ENCODE measurements at places on chromosomes 2 and 18.
A peak's percentile ranks its signal among the peaks of the same experiment; 100 is the strongest.

DNA sequence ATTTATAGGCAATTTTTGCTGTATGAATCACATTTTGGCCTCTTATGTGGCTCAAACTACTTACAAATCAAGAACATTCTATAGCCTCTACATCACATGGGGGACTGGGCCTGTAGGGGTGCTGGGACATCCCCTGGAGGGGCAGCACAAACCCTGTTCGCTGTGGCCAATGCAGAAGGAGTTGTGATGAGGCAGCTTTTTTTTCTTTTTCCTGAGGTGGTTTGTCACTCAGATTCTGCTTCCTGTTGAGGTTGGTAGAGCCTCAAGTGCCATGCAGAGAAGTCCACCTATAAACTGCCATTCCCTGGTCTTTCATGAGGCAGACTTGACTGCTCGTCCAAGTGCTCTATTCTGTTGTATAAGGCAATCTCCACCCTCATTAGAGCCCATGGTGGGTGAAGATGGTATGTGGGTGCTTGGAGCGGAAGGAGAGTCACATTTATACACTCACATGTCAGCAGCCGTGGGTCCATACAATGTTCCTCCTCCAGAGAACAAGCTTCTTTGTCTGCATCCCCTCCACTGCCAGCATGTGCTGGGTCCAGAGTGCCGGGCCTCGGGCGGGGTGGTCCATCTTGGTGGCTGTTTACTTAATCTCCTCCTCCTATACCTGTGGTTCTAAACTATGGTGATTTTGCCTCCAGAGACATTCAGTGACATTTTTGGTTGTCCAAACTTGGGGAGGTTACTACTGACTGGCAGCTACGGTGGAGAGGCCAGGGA, 120.3 kb downstream of the ACOXL start:
- no peak for DNase-seq

DNA sequence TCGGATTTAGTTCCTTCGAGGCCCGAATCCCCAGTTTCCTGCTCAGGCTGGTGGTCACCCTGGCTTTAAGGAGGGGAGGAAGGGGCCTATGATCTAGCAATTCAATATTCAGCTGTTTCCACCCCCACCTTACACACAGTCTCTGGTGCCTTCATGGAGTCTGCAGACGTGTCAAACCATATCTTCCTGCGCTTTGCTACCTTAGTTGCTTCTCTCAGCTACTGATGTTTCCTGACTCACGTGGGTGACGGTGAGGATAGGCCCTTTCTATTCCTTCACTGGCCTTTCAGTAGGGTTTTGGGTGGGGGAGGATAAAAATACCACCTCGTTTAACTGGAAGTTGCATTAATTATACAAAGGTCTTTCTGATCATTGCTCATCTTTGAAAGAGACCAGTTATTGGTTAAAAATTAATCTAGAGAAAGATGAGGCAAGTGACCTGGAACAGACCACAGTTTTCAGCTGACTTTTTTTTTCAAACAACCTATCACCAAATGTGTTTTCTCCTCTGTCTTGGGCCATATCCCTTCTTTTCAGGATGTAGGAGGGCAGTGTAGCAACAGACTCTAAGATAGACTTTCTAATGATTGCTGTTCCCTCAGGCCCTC, 49.7 kb downstream of the SH2D6 start:
- DNase-seq, result no peak

DNA sequence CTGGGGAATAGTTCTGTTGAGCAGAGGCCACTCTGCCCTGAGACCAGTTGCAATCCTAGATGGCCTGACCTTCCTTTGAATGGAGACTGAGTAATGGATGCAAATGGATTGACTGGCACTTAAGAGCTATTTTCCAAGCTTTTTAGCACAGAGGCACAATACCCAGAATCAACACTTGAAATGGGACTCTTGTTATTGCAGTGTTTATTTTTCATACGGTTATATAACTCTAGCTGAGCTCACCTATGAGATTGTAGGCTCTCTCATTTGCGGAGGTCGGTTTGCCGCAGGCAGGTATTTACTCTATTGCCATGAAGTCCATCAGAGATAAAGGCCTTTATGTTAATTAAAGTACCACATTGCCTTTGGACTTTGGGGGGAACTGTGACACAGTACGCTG, 422.3 kb upstream of the CELF4 start:
- no peak for DNase-seq

GRCh38 chr18:57043241-57043640, 103.6 kb upstream of the BOD1L2 start:
- no peak for DNase-seq

DNA sequence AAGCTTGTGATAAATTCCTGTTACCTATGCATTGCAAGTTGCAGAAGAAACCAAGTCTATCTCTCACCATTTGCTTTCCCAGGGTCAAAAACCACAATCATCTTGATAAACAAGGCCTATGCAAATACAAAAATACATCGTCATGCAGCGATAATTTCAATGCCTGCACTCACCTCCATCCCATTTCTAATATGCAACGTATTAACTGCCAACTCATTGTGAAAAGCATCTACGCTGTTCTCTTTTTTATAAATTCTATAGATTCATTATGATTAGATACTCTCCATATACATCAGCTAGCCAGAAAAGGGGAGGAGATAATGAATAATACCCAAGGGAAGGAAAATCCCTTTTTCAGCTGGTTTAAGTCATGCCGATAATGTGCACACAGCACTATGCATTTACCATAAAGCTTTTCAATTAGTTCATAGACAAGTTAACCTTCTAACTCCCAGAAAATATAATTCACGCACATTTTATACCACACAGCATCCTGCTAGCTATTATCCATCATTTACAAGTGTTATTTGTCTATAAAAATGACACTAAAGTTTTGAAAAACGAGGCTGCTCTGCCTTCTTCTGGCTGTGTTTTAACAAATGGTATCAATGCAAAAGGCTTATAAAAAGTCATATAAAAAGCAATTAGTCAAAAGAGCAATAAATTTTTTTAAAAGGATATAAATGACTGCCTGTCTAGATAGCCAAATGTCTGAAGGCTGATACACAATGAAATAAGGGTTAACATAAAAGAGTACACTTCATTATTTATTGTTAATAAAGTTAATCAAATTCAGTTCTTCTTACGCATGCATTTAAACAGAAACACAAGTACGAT, 77.6 kb downstream of the AFF3 start:
- DNase-seq, result no peak

GRCh38 chr2:32360416-32360815, 3.6 kb downstream of the BIRC6 start:
- no peak for DNase-seq

GRCh38 chr2:23460228-23460627, 75.2 kb downstream of the KLHL29 start:
- DNase-seq, result no peak

- no peak for DNase-seq
Measured at GRCh38 chr18:47912343-47912742, 18.1 kb downstream of the SMAD2 start.

- DNase-seq, result peak; percentile 11
Measured at GRCh38 chr18:48804856-48805610, 145.7 kb downstream of the SMAD7 start.

- peak; percentile 24 for DNase-seq
Measured at GRCh38 chr18:54229421-54230059, 5.1 kb upstream of the MBD2 start.

- no peak for DNase-seq
Measured at GRCh38 chr2:185428000-185428399, 310.6 kb upstream of the FSIP2 start.
